ENCODE measurements at places on chromosomes 5 and 9.

DNA sequence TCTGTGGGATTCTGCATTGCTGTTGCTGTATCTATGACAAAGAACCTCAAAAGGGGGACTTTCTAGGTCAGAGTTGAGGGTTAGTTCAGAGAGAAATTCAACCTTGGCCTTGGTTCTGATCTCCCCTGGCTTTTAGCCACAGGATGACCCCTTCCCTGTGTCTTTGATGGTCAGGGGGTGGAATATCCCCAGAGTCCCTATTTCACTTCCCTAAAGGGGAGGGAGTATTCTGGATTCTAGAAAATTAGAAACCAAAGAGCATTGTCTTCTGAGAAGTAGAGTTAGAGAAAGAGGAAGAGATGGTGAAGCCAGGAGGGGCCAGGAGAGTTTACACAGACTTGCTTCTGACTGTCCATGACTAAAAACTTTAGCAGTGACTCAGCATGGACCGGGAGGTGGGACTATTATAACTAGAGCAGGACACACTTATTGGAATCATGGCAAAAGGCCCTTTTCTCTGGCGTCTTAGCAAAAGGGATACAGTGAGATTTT, 56.2 kb upstream of the LPAR1 start:
- no peak for DNase-seq

- DNase-seq = no peak
Observed at GRCh38 chr9:92276331-92277032, 17.0 kb downstream of the IARS1 start.

DNA sequence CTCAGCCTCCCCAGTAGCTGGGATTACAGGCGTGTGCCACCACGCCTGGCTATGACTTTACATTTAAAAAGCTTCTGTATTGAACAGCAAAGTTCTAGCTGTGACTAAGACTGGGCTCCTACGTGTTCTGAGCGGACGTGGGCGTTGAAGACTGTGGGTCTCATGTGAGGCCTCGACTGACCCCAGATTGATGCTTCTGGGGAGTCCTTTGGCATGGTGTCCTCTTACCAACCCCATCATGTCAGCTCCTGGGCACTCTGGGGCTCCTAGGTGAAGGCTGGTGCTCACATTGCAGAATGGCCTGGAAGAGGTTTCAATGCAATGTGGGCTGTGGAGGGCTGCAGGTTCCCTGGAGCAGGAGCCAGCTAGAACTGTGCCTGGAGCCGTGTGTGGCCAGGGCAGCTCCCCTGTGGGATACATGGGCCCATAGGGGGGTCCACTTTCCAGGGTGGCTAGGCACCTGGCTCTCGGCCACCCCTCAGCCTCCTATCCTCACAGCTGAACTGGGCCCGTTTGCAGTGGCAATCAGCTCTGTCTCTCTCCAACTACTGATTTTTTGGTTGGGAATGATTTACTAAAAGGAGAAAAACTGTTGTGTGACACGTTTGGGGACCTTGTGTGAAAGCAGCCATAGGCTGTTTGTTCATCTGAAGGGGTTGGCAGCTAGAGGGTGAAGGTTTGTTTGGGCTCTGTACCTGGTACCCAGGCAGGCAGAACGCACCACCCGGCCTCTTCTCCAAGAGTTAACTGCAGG, 29.7 kb downstream of the SLC25A25 start:
- no peak for DNase-seq

DNA sequence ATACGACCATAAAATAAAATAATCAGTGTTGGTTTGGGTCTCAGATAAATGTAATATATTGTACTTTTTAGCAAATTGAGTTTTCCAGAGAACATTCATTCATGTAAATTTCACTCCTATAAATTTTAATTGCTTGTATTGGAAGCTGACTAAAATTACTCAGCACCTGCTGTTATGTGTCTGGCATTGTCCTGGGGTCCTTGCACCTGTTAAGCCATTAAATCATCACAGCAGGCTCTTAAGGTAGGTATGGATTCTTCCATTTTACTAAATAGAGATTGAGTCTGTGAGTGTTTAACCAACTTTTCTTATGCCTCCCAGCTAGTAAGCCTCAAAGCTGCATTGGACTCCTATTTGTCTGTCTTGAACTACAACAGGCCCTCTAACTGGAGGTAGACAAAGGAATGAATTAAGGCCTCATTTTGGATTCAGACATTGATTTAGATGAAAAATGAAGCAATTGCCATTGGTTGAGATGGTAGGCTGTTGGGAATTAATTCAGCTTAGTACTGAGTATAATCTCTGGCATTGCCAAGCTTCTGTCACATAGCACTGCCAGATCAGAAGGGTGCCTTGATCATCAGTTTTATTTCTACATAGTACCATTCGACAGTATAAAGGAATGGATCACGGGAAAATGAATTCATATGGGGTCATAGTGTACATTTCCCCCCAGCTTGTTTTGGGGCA, 78.9 kb downstream of the PARP8 start:
- no peak for DNase-seq

DNA sequence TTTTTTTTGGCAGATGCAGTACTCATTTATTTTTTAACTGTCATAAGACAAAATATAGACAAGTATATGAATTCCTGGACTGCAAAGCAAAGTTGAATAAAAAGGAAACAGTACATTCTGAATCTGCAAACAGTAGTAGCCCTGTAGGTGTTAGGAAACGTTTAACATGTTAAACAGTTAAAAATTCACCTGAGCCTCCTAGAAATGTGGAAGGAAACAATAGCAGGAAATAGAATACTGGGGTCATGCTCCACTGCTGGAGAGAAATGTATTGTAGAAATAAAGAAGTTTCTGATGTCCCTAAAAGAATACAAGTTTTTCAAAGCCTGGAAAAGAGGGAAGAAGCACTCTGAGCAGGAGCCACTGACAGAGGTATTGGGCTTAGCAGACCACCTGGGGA, 866.0 kb downstream of the PTPRD start:
- no peak for DNase-seq

GRCh38 chr5:35046774-35047173, 975 bp downstream of the AGXT2 start:
- DNase-seq = no peak

DNA sequence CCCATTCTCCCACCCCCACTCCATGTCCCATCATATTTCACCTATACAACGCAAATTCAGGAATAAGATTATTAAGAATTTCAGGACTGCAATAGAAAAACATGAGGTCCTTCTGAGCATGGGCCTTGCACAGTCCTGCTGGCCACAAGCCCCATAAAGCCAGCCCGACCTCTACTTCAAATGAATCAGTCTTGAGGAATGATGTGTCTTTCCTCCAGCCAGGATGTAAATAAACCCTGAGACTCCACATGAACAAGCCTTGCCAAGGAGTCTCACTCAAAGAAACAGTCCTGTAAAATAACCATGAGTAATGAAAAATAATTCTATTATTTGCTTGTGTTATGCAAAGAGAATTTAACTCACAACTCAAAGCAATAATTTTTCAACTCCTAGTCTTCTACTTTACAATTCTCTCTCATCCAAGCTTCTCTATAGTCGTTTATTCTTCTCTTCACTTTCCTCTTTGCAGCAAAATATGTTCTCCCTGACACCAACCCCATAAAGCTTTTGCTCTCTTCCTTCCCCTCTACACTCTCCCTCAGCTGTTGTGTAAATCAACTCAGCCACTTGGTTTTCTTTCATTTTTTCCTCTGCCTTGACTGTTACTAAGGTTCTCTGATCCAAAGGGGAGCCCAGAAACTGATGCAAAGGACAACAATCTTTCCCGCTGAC, 140.1 kb upstream of the MOCS2 start:
- no peak for DNase-seq

DNA sequence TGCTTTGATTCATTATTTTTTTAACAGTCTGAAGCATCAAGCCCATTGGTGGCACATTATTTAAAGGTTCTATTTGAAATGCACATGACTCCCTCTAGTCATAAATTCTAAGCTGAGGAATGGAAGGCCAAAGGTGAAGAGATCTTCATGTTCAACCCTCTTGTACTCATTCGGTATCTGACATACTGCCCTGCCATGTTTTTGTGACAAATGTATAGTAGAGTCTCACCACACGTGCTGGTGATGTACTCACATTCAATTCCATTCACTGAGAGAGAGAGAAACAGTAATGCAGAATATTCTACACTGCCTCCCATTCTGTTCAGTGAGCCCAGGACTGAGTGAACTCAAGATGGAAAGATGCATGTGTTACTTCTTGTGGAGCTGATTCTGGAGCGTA, 98.3 kb downstream of the GDA start:
- no peak for DNase-seq

GRCh38 chr9:18360005-18360404, 113.9 kb upstream of the ADAMTSL1 start:
- no peak for DNase-seq

DNA sequence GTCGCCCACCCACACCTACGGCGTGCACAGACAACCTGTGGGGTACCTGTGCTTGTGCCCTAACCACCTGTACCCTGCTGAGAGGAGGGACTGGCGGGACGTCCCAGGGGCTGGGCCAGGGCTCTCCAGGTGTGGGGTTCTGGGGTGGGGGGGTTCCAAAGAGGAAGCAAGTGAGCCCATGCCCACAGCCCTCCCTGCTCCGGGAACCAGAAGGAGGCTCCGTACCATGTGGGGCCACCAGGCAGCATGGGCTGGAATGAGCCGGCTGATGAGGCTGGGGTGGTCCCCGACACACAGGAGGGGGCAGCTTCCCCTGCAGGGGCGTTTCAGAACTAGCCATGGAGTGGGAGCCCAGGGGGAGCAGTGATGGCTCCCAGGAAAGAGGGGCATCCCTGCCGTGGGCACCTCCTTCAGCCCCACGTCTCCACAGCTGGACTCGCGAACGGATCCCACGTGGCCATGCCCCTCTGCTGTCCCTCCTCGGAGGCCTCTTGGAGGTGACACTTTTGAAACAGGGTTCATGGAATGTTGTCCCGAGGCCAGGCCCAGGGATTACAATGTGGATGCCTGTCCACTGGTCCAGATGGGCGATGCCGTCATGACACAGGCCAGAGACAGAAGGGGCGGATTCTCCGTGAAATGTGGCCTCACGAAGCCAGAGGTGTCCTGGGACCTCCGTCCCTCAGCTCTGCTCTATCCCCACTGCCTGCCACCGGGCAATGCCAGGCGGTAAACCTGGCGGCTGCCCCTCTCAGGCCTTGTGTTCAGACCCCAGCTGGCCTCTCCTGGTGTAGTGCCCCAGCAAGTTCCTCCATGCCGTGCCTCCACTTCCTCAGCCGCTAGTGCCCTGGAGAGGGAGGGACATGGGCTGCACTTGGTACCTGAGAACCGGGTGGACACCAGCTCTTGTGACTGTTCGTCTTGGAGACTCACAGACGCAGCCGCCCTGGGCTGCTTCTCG, 33.6 kb upstream of the IRX4 start:
- no peak for DNase-seq

DNA sequence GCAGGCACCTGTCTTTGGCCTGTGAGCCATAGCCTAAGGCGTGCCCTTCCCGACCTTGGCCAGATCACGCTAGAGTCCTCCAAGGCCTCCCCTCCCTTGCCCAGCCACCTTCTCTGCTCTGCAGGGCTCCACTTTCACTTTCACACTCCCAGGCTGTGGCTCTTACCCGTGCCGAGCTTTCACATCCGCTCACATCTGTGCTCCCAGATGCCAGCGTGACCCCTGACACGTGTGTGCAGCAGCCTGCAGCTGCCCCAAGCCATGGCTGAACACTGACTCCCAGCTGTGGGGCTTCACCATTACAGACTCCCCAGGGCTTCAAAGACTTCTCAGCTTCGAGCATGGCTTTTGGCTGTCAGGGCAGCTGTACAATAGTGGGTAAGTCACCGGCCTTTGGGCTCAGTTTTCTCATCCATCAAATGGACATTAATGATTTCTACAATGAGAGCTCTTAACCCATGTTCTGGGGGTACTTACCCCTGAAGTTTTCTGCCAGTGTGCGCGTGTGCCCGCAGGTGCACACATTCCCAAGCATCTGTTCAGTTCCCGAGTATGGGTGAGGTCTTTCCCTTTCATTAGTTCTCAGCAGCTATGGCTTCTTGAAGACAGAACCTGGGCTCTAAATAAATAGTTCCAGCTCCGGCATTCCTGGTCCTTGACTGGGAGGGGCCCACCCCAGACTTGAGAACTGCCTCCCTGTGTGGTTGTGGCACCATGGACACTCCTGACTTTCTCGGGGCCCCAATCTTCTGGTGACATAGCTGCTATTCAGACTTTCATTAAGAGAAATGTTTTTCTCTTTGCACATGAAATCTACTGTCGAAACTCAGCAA, 118.6 kb downstream of the RGS3 start:
- peak; percentile 85 for DNase-seq

GRCh38 chr5:1648806-1649205, 125.0 kb upstream of the LPCAT1 start:
- no peak for DNase-seq

DNA sequence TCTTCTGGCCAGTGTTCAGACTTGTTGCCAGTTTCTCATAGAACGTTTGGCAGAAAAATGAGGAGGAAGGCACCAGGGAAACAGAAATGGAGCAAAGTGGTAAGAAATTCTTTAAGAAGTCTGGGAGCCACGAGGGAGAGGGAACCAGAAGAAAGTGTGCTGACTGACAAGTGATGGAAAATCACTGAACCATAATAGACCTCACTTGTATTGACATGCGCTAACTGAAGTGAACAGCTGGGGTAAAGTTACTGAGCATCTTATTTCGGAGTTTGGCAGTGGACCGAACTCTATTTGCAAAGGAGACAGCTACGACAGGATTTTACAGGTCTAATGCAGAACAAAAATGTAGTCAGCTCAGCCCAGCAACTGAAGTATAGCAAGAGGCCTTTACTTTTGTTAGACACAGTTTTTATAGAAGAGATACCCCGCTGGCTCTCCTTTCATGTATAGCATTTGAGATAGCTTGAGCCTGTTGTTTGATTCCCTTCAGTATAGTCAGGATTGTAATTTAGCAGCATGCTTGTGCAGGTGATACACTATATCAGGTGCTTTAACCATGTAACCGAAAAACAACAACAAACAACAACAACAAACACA, 53.6 kb downstream of the HMHB1 start:
- no peak for DNase-seq

GRCh38 chr5:57219386-57219785, 45.5 kb downstream of the GPBP1 start:
- DNase-seq = no peak

- DNase-seq = no peak
Observed at GRCh38 chr9:70058569-70059116, 15.0 kb downstream of the MAMDC2 start.

GRCh38 chr9:17519761-17520160, 59.1 kb upstream of the SH3GL2 start:
- no peak for DNase-seq

GRCh38 chr5:39021413-39021812, 52.8 kb downstream of the RICTOR start:
- DNase-seq = no peak

GRCh38 chr5:141874262-141874964, 3.8 kb downstream of the PCDH1 start:
- DNase-seq = no peak

DNA sequence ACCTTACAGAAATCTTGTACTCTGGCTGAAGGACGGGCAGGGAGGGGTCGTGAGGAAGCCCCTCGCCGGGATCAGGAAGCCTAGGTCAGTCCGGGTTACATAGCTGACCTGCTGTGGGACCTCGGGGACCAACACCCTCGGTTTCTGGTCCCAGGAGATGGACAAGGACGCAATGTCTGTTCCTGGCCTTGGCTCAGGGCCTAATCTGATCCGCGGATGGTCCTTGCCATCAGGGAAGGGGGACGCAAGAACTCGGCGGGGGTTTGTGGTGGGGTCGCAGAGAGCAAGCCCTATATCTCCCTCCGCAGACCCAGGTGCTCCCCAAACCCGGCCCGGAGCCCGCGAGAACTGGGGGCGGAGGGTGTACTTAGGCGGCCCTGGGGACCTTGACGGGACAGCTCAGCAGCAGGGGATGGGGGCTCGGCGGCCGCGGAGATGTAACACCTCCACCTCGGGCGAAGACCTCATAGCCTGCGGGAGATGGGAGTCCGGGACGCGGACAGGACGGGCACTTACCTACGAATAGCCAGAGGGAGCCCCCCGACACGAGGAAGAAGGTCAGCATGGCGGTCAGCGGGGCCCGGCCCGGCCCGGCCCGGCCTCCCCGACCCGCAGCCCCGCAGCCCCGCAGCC, 353 bp downstream of the ACSL6 start:
- DNase-seq = no peak

All from GM18507 (cell line).